ENCODE measurements at places on chromosomes 7 and 10. TPM values are rescaled to one million over a fixed set of nuclear protein-coding genes. Genes with fewer than 3 reads are reported as not detected.

DNA sequence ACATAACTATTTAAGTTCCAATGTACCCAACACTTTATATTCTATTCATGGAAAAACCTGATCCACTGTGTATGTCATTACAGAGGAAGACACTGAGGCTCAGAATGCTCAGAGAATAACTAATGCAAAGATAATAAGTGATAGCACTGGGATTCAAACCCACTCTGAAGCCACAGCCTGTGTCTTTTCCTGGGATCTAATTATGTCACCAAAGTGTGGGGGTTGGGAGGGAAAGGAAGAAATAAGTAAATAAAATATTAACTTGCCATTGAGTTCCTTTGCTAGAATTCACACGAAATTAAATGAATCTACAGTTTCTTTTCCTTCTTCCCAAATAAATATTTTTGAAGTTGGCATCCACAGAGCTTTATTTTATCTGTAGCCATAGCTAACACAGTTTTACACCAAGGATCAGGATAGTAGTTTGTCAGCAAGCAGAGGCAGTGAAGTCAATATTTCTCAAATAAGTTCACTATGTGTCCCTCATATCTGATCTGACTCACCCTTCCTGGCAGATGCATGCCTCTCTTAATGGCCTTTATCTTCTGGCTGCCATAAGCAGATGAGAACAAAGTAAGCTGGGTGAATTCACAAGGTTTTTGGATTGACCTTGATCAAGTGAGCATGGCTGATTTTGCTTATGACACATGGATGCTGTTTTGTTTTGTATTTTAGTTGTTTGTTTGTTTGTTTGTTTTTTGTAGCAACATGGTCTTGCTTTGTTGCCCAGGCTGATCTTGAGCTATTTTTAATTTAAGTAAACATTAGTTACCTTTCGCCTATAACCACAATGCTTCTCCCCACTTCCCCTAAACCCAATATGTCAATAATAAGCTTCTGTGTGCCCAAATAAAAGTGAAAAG lies 6.3 kb downstream of the RAPGEF5 start:
- DNase-seq, result no peak

- DNase-seq, result no peak
Observed at GRCh38 chr7:15628876-15629275, 57.6 kb downstream of the MEOX2 start.

DNA sequence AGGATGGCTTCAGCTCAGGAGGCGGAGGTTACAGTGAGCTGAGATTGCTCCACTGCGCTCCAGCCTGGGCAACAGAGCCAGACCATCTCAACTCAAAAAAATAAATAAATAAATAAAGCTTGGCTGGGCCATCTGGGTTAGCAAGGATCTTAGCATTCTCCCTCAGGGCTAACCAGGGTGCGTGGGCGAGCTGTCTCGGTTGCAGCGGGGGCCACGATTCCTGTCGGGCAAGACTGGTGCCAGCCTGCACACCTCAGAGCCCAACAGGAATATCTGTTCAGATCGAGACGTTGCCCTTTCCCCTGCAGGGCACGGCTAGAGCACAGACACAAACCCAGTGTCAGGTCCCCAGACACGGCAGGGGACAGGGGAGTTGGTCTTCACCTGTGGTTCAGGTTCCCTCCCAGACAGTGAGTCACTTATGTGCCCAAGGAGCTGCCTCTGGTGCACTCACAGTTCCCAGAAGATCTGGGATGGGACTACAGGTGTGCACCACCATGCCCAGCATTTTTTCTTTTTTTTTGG lies 75.5 kb upstream of the GTF2I start:
- no peak for DNase-seq

GRCh38 chr10:103580430-103580829 lies 86.9 kb downstream of the NEURL1 start:
- no peak for DNase-seq

DNA sequence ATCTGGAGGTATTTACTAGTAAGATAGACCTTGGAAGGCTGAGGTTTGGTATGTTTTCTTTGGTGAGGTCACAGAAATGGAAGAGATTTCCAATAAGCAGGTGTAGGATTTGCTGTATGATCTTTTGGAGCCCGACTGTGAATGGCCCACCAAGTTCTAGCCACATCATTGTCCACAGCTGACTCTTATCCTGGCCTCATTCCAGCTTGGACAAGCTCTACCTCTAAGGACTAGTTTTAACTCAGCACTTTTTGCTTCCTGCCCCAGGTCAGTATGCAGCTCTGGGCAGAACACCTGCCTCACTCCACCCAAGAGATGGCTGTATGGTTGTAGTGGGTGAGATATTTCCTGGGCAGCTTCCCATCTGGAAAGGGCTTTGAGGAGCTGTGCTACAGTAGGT lies 6.1 kb upstream of the CPA4 start:
- no peak for DNase-seq

DNA sequence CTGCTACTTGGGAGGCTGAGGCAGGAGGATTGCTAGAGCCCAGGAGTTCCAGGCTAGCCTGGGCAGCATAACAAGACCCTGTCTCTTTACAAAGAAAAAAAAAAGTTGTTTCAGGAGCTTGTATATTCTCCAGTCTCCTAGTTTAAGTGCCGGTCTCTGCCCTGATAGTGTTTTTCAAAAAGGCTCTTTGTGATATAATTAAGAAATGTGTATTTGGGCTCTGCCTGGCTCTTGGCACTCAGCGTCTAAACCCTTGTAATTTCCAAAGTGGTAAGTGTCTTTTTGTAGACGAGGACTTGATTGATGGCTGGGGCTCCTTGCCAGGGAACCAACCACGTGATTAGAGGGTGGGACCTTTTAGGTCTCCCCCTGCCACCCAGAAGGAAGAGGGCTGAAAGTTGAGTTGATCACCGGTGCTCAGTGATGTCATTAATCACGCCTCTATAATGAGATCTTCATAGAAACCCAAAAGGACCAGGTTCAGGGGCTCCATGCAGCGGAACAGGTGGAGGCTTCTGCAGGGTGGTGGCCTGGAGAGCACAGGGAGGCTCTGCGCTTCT lies 4.4 kb downstream of the EIF3B start:
- DNase-seq, result no peak

DNA sequence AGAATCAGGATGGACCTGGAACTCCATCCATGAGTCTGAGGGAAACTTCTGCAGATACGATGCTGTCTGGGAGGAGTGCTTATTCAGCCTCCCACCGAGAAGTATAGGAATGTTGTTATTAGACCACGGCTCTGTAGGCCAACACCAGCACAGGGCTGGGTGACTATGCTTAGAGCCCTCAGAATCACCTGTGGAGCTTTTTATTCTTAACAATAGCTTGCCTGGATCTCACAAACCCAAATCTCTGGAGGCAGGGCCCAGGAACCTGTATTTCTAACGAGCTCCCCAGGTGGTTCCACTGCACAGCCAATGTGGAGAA lies 55.6 kb upstream of the ARID5B start:
- DNase-seq, result no peak

- DNase-seq, result peak; percentile 77
Observed at GRCh38 chr10:121598263-121599249, at the start of gene FGFR2. Gene FGFR2, minus strand, starts transcription at chr10:121598444. Its CDS starts 4,627 bp downstream, at chr10:121593817.

DNA sequence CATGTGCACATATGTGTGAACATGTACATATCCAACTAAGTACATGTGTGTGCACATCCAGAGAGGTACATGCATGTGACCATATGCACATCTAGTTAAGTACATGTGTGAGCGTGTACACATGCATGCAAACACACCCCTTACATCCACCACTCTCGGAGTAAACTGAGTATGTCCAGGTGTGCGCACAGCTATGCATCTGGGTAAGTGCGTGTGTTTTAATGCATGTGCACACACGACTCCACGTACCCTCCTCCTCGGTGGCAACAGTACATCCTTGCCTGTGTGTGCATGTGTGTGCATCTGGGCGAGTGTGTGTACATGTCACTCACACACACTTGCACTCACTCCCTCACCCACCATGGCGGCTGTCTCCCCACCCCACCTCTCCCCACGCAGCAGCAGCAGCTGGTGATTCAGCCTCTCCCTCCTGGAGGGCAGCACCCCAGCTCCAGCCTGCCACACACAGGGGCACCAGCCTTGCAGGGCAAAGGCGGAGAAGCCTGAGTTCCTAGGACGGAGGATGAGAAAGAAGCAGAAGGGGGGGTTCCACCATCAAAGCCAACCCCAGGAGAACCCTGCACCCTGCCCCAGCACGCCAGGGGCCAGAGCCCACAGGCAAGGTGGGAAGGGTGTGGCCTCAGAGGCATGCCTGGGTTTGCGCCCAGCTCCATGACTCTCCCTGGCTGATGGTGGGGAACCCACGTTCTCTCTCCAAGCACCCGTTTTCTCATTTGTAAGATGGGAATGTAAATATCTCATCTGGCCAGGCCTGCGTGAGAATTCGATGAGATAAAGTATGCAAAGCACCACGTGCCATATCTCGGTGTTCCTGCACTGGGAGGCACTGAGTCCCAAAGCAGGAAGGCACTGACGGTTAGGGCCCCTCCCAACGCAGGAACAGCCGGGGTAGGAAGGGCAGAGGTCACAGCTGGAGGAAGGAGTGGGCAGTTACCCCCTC lies 27.7 kb upstream of the DNAAF5 start:
- DNase-seq, result no peak

DNA sequence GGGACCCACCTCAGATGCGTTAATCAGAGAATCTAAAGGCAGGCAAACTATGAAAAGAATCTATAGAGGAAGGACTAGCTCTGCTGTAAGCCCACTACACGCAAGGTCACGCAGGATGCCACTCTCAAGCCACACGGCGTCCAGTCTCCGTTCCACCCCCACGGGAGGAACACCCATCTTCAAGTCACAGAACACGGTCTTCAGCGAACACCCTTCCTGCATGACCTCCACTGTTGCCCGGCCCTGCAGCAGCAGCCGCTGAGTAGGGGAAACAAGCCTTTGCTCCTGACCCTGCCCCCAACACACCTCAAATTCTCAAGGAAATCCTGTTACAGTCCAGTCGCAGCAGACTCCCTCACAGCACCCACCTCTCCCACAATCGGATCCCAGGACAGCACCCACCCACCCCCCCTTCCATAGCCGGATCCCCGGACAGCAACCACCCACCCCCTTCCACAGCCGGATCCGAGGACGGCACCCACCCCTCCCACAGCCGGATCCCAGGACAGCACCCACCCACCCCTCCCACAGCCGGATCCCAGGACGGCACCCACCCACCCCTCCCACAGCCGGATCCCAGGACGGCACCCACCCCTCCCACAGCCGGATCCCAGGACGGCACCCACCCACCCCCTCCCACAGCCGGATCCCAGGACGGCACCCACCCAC lies 133.7 kb downstream of the DIP2C start:
- no peak for DNase-seq

DNA sequence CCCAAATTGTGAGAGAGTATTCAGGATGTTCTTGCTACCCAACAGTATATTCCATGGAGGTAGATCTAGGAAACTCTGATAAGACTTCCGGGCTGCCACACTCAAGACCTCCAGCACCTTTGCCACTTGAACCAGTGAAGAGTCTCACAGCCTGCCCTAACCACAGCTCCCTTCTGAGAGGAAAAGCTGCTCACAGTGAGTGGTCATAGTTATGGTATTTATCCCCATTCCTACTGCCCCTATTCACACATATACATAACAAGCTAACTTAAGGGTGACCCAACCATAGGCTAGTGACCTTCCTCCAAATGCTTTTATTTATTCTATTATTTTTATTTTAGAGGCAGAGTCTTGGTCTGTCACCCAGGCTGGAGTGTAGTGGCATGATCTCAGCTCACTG lies 156.3 kb downstream of the PTEN start:
- no peak for DNase-seq

- no peak for DNase-seq
Observed at GRCh38 chr10:81104494-81104893, 566.8 kb downstream of the SH2D4B start.

GRCh38 chr7:157821959-157822687 lies 485.3 kb downstream of the DNAJB6 start:
- no peak for DNase-seq

DNA sequence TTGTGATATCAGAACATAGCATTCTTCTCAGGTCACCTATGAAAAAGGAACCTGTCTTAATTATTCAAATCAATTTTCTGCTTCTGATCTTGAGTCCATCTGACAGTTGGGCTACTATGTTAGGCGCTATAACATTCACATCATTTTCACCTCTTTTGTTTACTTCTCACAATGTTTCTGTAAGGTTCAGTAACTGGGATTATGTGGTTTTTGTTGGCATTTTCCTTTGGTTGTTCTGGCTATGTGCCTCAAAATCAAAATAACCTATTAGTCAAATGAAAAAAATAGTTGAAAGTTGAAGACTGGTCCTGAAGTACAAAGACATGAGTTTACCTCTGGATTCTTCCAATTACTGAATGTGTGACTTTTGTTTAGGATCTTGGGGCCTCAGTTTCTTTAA lies 221.3 kb upstream of the SMIM30 start:
- no peak for DNase-seq

- DNase-seq, result no peak
Observed at GRCh38 chr7:107850643-107851042, 40.3 kb upstream of the DLD start.

- DNase-seq, result no peak
Observed at GRCh38 chr7:134593530-134594392, 44.9 kb downstream of the AKR1B15 start.

GRCh38 chr10:80504158-80504811 lies 33.4 kb upstream of the SH2D4B start:
- no peak for DNase-seq

GRCh38 chr10:22557321-22557720 lies 157.1 kb downstream of the PIP4K2A start:
- DNase-seq, result no peak

- DNase-seq, result no peak
Observed at GRCh38 chr10:34223658-34224057, 591.4 kb downstream of the PARD3 start.

The HTR5A gene
- not detected for polyA plus RNA-seq

The SNX13 gene
- 45.1 TPM for polyA plus RNA-seq

The ARMS2 gene
- polyA plus RNA-seq, result 0.34 TPM

The MSMB gene
- not detected for polyA plus RNA-seq

The AMPH gene
- polyA plus RNA-seq, result 18.0 TPM

The CD36 gene
- polyA plus RNA-seq, result 40.3 TPM

The DIP2C gene
- polyA plus RNA-seq, result 21.1 TPM

Data from left renal pelvis (tissue), 4 donors.